ENCODE measurements at places on chromosomes 3 and 15. TPM values are rescaled to one million over a fixed set of nuclear protein-coding genes. Genes with fewer than 3 reads are reported as not detected.

GRCh38 chr3:80297720-80298119 lies 529.9 kb upstream of the ROBO1 start:
- DNase-seq, result no peak

- DNase-seq, result no peak
Observed at GRCh38 chr3:144112036-144112435, 140.4 kb downstream of the DIPK2A start.

GRCh38 chr15:101225658-101226057 lies 26.2 kb downstream of the CHSY1 start:
- no peak for DNase-seq

The CCR8 gene
- not detected for total RNA-seq
